ENCODE measurements at places on chromosomes 3 and 15. TPM values are rescaled to one million over a fixed set of nuclear protein-coding genes. Genes with fewer than 3 reads are reported as not detected.

DNA sequence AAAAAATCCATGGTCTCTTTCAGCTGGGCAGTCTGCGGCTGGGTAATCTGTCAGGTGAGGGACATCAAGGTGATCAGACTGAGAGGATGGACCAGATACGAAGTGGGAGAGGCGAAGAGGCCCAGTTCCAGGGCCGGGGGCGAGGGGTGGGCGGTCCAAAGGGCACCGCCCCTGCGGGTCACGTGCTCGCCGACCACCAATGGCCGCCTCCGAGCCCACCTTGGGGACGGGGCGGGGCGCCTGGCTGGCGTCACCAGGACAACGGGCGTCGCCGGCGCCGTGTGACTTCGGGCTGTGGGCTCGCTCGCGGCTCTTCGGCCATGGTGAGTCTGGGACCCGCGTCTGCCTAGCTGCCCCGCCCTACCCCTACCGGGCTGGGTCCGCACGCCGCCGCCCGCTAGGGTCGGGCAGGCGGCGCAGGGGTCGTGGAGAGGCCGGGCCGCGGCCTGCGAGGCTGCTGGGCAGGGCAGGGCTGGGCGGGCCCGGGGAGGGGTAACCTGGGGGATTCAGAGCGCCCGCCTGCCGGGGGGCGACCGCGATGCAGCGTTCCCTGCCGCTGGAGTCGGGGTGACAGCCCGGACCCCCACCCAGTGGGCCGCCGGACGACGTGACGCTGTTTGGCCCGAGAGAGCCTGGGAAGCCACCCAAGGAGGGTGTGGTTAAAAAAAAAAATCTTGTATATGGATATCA lies at the start of gene FBXL2:
TSS of gene FBXL2 (plus strand) at position 250 of the 690 bp plus-strand sequence. CDS start at position 321, 71 bp downstream.
- H3K36me3 ChIP-seq, result no peaks in the 10 kb centered on the region
- no peaks in the 10 kb centered on the region for H3K27me3 ChIP-seq
- H3K4me1 ChIP-seq, result no peaks in the 10 kb centered on the region
- peak within 1 kb of the TSS; percentile 62 for H3K4me3 ChIP-seq

- no peaks in the 10 kb centered on the region for H3K27me3 ChIP-seq
- peaks cover 3% of the 10 kb centered on the region for H3K4me1 ChIP-seq
- H3K36me3 ChIP-seq, result no peaks in the 10 kb centered on the region
- no peak for DNase-seq
- no peak overlapping the region for H3K4me3 ChIP-seq
Measured at GRCh38 chr15:57797568-57798267, 91.2 kb downstream of the POLR2M start.

- no peak for DNase-seq
- no peak overlapping the region for H3K27ac ChIP-seq
- no peak overlapping the region for H3K4me3 ChIP-seq
- peaks cover 4% of the 10 kb centered on the region for H3K4me1 ChIP-seq
Measured at GRCh38 chr3:171755015-171755589, 55.2 kb downstream of the PLD1 start.

DNA sequence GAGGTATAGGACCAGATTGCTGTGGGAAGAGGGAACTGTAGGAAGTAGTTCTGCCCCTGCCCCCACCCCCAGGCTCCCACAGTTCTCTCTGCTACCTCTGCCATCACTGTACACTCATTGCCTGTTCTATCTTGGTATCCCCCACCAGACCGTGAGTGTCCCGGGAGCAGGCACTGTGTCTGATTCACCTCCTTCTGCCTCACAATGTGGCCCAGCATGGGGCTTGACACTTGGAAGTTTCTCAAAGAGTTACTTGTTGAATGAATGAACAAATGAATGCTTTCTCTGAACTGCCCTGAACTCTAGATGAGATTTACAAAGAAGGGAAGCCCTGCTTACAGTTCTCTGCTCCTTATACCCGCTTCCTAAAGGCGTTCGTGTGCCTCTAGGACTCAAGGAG lies 27.1 kb upstream of the PIK3CB start:
- no peaks in the 10 kb centered on the region for H3K36me3 ChIP-seq
- no peak overlapping the region for H3K27ac ChIP-seq
- no peak for DNase-seq
- H3K4me1 ChIP-seq, result no peaks in the 10 kb centered on the region

GRCh38 chr15:82679626-82680199 lies 30.0 kb downstream of the AP3B2 start:
- no peaks in the 10 kb centered on the region for H3K4me1 ChIP-seq
- H3K4me3 ChIP-seq, result no peak overlapping the region
- H3K27ac ChIP-seq, result no peak overlapping the region
- no peaks in the 10 kb centered on the region for H3K27me3 ChIP-seq
- DNase-seq, result no peak

GRCh38 chr3:42749753-42750231 lies 23.3 kb downstream of the CCDC13 start:
- no peaks in the 10 kb centered on the region for H3K36me3 ChIP-seq
- no peaks in the 10 kb centered on the region for H3K27me3 ChIP-seq
- H3K4me1 ChIP-seq, result peaks cover 8% of the 10 kb centered on the region
- peak; percentile 62 for DNase-seq
- no peak overlapping the region for H3K27ac ChIP-seq

GRCh38 chr3:178777718-178778411 lies 241.6 kb downstream of the KCNMB2 start:
- no peaks in the 10 kb centered on the region for H3K36me3 ChIP-seq
- no peak overlapping the region for H3K4me3 ChIP-seq
- no peak overlapping the region for H3K27ac ChIP-seq
- no peak for DNase-seq
- H3K27me3 ChIP-seq, result no peaks in the 10 kb centered on the region

DNA sequence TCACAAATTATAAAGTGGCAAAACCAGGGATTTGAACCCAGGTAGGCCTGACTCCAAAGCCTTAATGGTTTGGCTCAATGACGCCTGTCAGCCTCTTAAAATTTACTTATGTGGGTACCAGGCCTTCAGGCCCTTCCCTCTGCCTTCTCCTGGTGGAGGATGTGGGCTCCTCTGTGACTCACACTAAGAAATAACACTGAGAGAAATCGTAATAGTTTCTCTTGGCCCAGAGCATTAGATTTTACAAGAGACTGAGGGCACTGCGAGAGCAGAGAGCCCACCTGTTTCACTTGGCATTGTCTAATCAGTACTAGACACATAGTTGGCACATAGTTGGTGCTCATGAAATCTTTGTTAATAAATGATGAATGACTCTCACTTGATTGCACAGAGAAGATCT lies 505.2 kb downstream of the SHQ1 start:
- H3K36me3 ChIP-seq, result no peaks in the 10 kb centered on the region
- H3K27me3 ChIP-seq, result no peaks in the 10 kb centered on the region
- peak; percentile 5 for DNase-seq
- no peak overlapping the region for H3K27ac ChIP-seq

DNA sequence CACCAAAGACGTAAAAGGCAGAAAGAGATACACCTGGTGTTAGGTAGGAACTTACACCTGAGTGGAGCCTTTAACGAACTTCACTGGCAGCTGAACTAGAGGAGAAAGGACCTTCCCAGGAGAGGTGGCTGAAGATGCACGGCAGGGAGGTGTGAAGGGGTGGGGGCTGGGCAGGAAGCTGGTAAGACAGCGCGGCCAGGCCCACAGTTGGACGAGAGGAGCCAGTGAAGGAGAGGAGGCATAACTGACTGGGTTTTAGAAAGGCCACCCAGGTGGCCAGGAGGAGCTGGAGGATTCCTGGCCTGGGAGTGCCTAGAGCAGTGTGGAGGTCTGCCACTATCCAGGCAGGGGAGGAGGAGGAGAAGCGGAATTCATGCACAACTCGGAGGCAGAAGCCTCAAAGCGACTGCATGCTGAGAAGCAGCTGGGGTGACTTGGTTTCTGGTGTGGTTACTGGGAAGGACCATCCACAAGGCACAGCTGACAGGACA lies 51.9 kb downstream of the SLC41A3 start:
- H3K4me3 ChIP-seq, result no peak overlapping the region
- no peaks in the 10 kb centered on the region for H3K27me3 ChIP-seq
- no peak for DNase-seq
- no peaks in the 10 kb centered on the region for H3K4me1 ChIP-seq
- no peaks in the 10 kb centered on the region for H3K36me3 ChIP-seq

- no peak overlapping the region for H3K27ac ChIP-seq
- no peaks in the 10 kb centered on the region for H3K36me3 ChIP-seq
- H3K27me3 ChIP-seq, result no peaks in the 10 kb centered on the region
Measured at GRCh38 chr3:28915741-28916500, 364.9 kb upstream of the RBMS3 start.

- no peak overlapping the region for H3K4me3 ChIP-seq
- H3K27ac ChIP-seq, result no peak overlapping the region
- no peaks in the 10 kb centered on the region for H3K27me3 ChIP-seq
- DNase-seq, result no peak
- H3K36me3 ChIP-seq, result no peaks in the 10 kb centered on the region
Measured at GRCh38 chr3:117688583-117688982, 979.0 kb downstream of the TUSC7 start.

DNA sequence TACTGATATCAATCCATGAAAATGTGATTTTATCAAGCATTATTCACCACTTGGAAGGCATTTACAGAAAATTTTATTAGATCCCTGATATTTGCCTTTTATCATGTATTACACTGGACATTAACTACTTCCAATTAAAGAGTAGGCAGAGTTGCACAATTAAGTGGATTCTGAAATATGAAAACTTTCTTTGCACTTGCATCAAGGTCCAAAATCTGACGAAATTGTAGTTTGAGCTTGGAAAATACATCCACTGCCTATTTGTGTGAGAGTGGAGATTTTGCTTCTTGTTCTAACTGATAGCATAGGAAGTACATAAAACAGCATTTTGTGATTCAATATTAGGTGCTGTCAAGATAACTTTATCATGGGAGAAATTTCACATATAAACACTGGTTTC lies 49.6 kb upstream of the SLC12A8 start:
- no peak for DNase-seq
- no peak overlapping the region for H3K27ac ChIP-seq
- no peak overlapping the region for H3K4me3 ChIP-seq
- H3K36me3 ChIP-seq, result no peaks in the 10 kb centered on the region

DNA sequence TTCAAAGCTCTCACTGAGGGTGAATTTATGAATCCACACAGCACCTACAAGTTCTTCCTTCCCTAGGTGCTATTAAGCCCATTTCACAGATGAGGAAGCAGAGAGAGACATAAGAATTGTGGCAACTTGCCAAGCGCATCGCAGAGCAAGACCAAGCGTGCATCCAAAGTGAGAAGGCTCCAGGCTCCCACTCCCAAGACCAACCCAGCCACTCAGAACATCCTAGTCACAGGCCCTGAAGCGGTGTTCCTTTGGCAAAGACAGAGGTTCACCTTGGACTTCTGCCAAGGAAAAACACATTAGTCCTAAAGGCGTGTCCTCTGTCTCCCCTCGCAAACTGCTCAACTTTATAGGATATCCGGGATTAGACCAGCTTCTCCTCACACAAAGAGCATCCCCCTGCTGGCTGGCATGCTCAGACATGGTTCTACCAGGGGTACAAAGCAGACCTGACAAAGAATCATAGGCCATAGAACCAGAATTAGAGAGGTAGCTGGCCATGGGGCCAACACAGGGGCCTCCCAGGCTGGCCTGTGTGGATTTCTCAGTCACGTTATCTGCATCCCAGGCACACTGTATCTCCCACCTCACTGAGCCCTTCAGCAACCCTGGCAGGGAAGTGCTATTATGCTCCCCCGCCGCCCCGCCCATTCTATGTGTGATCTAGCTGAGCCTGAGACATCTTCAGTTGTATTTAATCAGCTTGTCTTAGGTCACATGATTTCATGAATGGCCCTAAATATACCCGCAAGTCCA lies 160.2 kb downstream of the FOXP1 start:
- H3K36me3 ChIP-seq, result no peaks in the 10 kb centered on the region
- no peak overlapping the region for H3K4me3 ChIP-seq
- H3K4me1 ChIP-seq, result peaks cover 3% of the 10 kb centered on the region
- no peaks in the 10 kb centered on the region for H3K27me3 ChIP-seq
- no peak overlapping the region for H3K27ac ChIP-seq

The OR5K2 gene
- not detected for total RNA-seq

The SNX22 gene
- total RNA-seq, result 0.36 TPM

The PP2D1 gene
- total RNA-seq, result not detected

The MORC1 gene
- total RNA-seq, result not detected

The ZNF654 gene
- 18.0 TPM for total RNA-seq

The SAMMSON gene
- total RNA-seq, result 14.7 TPM

Data from aorta (tissue), 5 donors.